ENCODE measurements at places on chromosomes 12 and 14.

GRCh38 chr12:102462795-102463465, 17.4 kb downstream of the IGF1 start:
- DNase-seq = no peak

GRCh38 chr12:120356567-120357030, 12.4 kb downstream of the MSI1 start:
- DNase-seq = peak; percentile 64

DNA sequence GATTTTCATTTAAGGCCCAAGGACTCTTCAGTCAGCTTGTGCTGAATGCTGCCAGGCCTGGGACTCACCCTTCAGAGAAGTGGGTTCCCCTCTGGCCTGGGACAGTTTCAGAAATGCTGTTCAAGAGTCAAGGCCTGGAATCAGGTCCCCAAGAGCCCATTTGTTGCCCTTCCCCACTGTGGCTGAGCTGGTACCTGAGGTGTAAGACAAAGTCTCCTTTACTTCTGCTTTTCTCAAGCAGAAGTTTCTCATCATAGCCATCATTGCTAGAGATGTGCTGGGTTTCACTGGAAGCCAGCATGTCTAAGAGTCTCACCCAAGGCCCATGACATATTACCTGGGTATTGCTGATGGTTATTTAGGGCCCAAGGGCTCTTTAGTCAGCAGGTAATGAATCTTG, 8.9 kb downstream of the FANCM start:
- DNase-seq = no peak

GRCh38 chr14:55701638-55702037, 121.6 kb downstream of the KTN1 start:
- no peak for DNase-seq

DNA sequence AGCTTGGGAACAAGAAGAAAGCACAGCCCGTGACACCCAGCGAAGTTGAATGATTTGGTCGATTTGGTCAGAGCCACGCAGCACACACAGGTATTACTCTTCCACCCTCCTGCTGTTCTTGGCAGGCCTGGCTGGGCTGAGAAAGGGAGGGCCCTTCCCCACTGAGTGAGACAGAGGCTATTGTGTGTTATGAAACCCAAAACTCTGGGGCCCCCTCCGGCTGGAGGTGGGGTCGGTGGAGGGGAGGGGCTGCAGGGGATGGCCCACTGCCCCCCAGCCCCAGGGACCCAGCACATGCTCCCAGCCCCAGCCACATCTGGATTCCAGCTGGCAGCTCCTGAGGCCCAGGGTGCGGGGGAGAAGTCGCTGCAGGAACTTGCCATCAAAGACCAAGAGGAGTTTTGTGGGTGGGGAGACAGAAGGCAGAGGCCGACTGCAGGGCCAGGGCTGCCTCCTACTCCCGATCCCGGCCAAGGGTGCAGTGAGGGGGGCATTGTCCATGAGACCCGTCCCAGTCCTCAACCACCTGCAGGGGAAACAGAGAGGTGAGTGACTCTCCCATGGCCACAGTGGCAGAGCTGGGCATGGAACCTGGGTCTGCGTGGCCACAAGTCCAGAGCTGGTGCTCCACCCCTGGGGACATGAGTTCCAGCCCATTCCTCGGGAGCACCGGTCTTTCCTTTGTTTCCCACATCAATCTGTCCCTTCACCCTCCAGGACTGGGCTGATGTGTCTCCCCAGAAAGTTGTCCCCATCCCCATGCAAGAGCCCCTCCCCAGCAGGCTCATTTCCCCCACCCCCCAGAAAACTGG, 8.7 kb downstream of the TMEM119 start:
- no peak for DNase-seq

DNA sequence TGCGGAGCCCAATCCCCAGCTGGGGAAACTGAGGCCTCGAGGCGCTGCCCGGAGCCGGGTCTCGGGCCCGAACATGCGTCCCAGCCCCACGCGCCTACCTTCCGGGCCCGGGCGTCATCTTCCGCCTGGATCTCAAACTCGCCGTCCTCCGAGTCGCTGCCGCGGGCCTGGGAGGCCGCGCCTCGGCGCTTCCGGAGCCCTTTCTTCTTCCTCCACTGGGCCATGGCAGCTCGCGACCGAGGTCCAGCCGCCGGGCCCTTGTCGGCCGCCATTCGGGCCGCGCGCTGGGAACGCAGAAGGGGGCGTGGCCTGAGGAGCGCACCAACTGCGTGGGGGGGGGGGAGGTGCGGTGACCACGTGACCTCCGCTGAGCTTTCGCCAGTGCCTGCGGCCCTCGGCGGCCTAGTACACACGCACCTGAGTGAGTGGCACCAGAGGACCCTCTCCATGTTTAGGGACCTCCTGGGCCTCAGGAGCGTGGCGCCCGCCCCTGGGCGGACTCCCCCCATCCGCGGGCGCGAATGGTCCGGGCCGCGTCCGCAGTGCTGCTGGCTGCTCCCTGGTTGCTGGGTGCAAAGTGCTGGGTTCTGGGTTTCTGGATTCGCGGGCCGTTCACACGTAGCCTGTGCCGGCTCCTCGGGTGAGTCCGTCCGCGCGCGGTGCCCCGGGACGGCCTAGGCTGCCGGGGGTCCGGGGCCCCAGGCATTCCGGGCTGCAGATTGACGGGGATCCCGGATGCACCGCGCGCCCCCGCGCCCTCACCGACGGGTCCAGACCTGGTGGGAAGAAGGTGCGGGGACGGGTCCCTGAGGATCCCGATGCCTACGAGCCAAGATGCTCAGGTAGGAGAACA, at the start of the genes DDX54 and RITA1:
Gene DDX54, minus strand, starts transcription at position 299 of the 853 bp plus-strand sequence. Its CDS starts 27 bp downstream, at position 272.
Gene RITA1, plus strand, starts transcription at position 542 of the 853 bp plus-strand sequence. CDS start 1,026 bp downstream, outside the sequence.
- DNase-seq = peak; percentile 65

- no peak for DNase-seq
Observed at GRCh38 chr12:32454075-32454474, 54.7 kb downstream of the FGD4 start.

GRCh38 chr14:25113394-25113793, 63.4 kb upstream of the STXBP6 start:
- no peak for DNase-seq

- no peak for DNase-seq
Observed at GRCh38 chr14:95838862-95839261, 37.8 kb upstream of the TUNAR start.

GRCh38 chr12:1880876-1881275, 37.6 kb downstream of the CACNA2D4 start:
- DNase-seq = no peak

- no peak for DNase-seq
Observed at GRCh38 chr12:75404231-75404630, 13.3 kb downstream of the GLIPR1L2 start.

DNA sequence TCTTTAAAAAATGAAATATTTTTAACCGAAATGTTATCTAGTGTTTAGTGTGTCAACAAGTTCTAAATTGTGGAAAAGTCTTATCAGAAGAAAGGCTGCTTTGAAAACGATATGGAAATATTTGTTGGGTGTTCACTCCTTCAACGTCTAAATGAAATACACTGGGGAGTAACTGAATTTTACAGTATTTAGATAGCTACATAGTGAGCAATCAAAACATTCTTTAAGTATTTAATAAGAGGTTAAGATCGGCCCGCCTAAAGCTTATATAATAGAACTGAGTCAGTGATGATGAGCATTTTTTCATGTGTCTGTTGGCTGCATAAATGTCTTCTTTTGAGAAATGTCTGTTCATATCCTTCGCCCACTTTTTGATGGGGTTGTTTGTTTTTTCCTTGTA, 228.3 kb downstream of the RAD51B start:
- no peak for DNase-seq

GRCh38 chr14:67319142-67319541, 40.5 kb downstream of the ATP6V1D start:
- no peak for DNase-seq

- DNase-seq = no peak
Observed at GRCh38 chr12:105204916-105205315, 31.1 kb downstream of the APPL2 start.

- no peak for DNase-seq
Observed at GRCh38 chr14:21536418-21537089, 10.4 kb upstream of the SALL2 start.

- DNase-seq = no peak
Observed at GRCh38 chr12:49126852-49127763, 4.1 kb downstream of the TUBA1B start.

DNA sequence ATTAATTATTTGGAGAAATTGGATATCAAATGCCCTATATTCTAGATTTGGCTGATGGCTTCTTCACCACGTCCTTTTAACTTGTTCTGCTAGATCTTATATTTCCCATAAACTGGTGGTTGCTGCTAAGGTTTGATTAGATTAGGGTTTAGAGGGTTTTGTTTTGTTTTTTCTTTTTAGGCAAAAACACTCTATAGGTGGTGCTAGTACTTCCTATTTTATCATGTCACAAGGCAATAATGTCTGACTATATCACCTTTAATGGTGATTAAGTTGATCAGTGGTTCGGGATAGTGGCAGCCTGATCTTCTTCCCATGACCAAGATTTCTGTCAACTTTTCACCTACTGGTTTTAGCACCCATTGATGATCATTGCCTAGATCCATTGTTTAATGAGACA, 455.1 kb downstream of the RAD51B start:
- no peak for DNase-seq

DNA sequence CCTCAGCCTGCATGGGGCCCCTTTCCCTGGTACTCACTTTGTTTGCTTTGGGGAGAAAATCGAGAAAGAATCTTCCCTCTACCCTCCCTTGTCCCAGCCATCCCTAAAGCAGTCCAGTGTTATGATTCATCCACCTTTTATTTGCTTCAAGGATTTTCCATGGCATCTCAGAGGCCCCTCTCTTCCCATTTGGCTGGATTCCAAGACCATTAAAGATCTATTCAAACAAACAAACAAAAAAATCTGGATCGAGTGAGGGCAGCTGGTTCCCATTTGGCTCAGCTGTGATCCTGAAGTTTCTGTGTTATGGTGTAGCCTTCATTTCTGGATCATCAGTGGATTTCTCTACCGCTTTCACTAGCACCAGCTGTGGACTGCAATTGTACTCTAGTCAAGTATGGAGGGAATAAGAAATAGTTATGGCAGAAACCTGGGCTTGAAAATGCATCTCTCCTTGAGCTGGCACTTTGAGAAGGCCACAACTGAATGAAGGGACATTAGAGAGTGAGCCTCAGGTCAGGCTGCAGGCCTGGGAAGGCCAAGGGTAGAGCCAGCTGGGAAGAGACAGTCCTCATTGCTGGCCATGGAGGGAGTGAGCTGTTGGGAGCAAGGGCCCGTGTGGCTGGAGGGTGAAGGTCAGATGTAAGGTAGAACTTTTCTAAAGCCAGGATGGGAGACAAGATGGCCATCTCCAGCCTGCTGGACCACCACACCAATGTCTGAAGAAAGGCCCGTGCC, 13.7 kb downstream of the KRT71 start:
- DNase-seq = no peak

DNA sequence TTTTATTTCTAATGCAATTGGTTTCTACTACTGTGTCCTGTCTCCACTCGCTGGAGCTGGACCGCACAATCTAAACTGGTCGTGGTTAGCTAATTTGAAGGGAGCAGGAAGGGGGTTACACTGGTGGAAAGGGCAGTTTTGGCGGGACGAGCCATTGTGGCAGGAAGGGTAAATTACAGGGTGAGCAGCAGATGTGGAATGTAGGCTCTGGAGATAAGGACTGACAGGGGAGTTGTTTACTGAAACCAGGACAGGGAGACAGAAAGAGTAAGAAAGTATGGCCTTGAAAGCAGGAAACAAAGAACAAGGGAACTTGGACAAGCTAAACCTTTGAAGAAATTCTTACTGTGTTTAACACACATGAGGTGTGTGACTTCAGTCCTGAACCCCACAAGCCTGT, 147.8 kb downstream of the ATXN7L3B start:
- DNase-seq = no peak

DNA sequence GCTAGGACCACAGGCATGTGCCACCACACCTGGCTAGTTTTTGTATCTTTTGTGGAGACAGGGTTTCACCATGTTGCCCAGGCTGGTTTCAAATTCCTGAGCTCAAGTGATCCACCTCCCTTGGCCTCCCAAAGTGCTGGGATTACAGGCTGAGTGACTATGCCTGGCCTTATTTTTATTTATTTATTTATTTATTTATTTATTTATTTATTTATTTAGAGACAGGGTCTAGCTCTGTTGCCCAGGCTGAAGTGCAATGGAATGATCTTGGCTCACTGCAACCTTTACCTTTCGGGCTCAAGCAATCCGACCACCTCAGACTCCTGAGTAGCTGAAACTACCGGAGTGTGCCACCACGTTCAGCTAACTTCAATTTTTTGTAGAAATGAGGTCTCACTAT, 117.0 kb upstream of the MAX start:
- DNase-seq = no peak

DNA sequence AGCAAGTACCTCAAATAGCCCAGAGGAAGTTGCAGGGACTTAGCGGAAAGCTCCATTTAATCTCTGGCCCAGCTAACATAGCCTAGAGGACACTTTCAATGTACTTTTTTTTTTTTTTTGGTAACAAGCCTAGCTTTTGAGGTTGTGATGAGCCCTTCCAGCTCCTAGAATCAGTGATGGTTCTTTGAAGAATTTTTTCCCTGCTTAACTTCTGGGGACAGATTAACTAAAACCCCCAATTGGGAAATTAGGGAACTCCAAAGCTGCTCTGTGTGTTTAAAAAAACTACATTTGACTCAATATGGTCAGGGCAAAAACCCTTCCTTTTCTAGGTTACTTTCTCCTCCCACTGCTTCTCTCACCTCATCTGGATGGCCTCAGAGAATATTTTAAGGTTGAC, 23.9 kb upstream of the ITGA5 start:
- no peak for DNase-seq

GRCh38 chr12:47801170-47801903, 18.4 kb downstream of the HDAC7 start:
- DNase-seq = no peak

DNA sequence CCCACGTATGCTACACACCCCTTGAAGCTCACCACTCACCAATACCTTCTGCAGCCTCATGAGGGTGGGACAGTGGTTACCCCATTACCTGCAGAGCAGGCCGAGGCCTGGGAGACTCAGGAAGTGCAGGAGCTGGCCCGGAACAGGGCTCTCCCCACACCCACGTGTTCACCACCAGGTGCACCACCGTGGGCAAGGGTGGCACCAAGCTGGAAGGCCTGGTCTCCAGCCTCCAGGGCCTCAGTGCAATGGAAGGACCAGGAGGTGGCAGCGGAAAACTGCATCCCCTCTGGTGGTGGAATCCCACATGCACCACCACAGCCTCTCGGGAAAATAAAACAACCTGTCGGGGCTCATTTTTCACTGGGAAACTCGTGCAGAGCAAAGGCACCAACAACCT, 36.4 kb downstream of the ITPK1 start:
- no peak for DNase-seq

GRCh38 chr14:66085224-66085623, 400.9 kb upstream of the CCDC196 start:
- DNase-seq = no peak

- no peak for DNase-seq
Observed at GRCh38 chr12:13472690-13473089, 276.2 kb downstream of the EMP1 start.

GRCh38 chr12:39252628-39253027, 190.3 kb downstream of the KIF21A start:
- DNase-seq = no peak

GRCh38 chr12:98686603-98687002, 41.5 kb downstream of the APAF1 start:
- no peak for DNase-seq
